Stromal cell of bone marrow (primary cell): ENCODE measurements at places on chromosomes 1 and 21.
A peak's percentile ranks its signal among the peaks of the same experiment; 100 is the strongest.

- no peak for DNase-seq
Measured at GRCh38 chr1:77333501-77333900, 51.7 kb downstream of the AK5 start.

GRCh38 chr1:219460896-219461815 lies 151.7 kb downstream of the ZC3H11B start:
- no peak for DNase-seq

DNA sequence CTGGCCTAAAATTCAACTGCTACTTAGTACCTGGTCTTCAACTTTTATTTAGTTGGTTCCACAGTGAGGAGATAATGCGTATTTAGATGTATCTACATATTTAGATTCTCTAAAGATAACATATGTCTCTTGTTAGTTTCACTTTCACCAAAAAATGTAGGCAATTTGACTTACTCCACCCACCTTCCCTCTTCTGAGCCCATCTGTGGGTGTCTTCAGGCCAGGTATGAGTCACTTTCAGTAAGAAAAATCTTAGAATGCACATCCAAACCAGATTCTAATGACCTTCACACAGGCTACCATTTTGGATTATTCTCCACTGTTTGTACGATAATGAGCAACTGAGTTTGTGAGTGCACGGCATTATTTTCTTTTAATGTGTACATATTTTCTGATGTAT lies 501.7 kb downstream of the NEGR1 start:
- DNase-seq, result no peak

GRCh38 chr1:227069490-227069889 lies 129.4 kb downstream of the COQ8A start:
- no peak for DNase-seq

- DNase-seq, result no peak
Measured at GRCh38 chr1:165117482-165117881, 239.0 kb downstream of the LMX1A start.

DNA sequence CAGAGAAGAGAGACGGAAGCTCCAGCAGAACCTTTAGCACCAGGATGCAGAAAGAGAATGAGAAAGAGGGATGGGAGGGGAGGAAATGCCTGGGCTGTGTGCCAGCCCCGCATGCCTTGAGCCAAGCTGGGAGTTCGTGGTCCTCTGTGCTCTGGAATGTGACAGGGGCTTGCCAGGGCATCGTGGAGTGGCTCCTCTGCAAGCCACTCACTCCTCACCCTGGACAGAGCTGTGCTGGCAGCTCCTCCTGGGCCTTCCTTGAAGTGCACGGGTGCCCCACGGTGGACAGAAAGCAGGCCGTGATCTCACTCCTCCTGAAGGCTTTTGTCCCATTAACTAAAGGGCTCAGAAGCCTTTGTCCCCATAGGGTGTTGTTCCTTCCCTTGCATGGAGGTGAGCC lies 34.8 kb upstream of the PRELP start:
- DNase-seq, result peak; percentile 44

GRCh38 chr1:37989361-37989930 lies 376 bp downstream of the SF3A3 start:
- no peak for DNase-seq

- peak; percentile 64 for DNase-seq
Measured at GRCh38 chr21:33047231-33047630, 21.5 kb downstream of the OLIG2 start.
